ENCODE measurements at places on chromosomes 7 and 10. TPM values are rescaled to one million over a fixed set of nuclear protein-coding genes. Genes with fewer than 3 reads are reported as not detected.

TACC2 gene
- polyA plus RNA-seq = not detected

AP5Z1 gene
- 34.1 TPM for polyA plus RNA-seq

LSM8 gene
- polyA plus RNA-seq = 41.0 TPM

CALD1 gene
- polyA plus RNA-seq = not detected

SFTPA1 gene
- not detected for polyA plus RNA-seq

SMO gene
- polyA plus RNA-seq = not detected

EVX1 gene
- not detected for polyA plus RNA-seq

ACTL6B gene
- not detected for polyA plus RNA-seq

CALHM2 gene
- polyA plus RNA-seq = 16.8 TPM

SOSTDC1 gene
- not detected for polyA plus RNA-seq

DNA sequence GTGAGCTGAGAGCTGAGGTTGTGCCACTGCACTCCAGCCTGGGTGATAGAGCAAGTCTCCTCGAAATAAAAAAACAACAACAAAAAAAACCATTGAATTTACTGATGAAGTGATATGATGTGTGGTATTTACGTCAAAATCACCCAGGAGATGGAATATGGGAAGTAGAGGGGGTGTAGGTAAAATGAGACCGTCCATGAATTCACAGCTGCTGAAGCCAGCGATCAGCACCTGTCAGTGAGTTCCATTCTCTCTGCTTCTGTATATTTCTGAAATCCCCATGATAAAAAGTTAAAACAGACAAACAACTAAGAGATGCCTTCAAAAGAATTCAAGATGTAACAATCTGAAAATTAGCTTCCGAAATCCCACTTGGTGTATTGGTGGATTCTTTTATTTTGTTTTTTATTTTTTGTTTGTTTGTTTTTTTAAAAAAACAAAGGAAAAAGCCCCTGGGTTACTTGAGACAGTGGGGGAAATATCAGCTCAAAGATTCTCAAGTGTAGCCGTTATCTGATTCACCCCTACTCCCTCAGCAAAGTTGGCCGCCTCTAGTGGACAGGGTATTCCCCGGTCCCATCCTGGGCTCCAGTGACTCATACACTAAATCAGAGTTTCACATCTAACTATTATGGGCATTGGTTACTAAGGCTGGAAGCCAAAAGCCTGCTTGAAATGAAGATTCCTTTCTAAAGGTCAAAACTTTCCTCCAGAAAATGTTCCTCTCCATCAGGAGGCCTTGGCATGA, 76.4 kb downstream of the MAP3K8 start:
- H3K27me3 ChIP-seq = no peaks in the 10 kb centered on the region
- no peak overlapping the region for H3K27ac ChIP-seq
- no peak for DNase-seq
- H3K4me3 ChIP-seq = no peak overlapping the region
- no peaks in the 10 kb centered on the region for H3K36me3 ChIP-seq

- no peaks in the 10 kb centered on the region for H3K4me1 ChIP-seq
- H3K27me3 ChIP-seq = peaks cover 1% of the 10 kb centered on the region
- no peak for DNase-seq
These were observed 357.4 kb downstream of the PLXNA4 start for GRCh38 chr7:132218876-132219275.

DNA sequence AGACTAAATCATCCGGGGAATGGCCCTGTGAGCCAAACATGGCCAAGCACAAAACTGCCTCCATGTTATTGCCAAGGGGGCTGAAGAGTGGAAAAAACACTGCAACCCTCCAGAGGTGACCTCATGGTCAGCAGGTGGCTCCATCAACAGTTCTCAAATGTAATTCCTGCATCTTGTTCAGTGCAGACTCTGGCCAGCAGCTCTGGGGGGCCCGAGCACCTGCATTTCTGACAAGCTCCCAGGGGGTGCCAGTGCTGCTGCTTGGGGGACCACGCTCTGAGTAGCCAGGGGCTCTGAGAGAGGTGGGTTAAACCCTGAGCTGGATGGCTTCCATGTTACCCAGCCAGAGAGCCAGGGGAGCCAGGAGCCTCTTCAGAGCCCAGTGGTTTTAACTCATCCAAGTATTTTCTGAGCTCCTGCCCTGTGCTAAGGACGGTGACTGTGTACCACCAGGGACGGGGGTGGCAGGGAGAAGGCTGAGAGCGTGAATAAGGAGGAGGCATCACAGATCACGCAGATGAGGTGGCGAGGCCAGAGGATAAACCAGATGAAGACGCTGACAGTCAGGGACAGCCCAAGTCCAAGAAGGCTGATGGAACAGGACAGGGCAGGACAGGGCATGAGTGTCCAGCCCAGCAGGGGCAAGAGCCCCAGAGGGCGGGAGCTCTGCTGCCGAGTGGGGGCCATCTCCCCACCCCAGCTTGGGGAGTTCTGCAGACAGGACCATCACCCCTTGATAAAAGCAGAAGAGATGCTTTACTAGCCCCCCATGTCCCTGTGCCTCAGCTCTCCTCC, 52.9 kb downstream of the CLEC2L start:
- peaks cover 82% of the 10 kb centered on the region for H3K36me3 ChIP-seq
- DNase-seq = no peak
- H3K4me3 ChIP-seq = no peak overlapping the region

GRCh38 chr7:36367561-36368077, 22.0 kb upstream of the ANLN start:
- DNase-seq = no peak
- peak overlapping the region; percentile 91 for H3K27ac ChIP-seq

- H3K4me3 ChIP-seq = no peak overlapping the region
- H3K4me1 ChIP-seq = no peaks in the 10 kb centered on the region
- H3K27me3 ChIP-seq = peaks cover 22% of the 10 kb centered on the region
- DNase-seq = no peak
These were observed 42.1 kb upstream of the COL13A1 start for GRCh38 chr10:69759641-69760040.

DNA sequence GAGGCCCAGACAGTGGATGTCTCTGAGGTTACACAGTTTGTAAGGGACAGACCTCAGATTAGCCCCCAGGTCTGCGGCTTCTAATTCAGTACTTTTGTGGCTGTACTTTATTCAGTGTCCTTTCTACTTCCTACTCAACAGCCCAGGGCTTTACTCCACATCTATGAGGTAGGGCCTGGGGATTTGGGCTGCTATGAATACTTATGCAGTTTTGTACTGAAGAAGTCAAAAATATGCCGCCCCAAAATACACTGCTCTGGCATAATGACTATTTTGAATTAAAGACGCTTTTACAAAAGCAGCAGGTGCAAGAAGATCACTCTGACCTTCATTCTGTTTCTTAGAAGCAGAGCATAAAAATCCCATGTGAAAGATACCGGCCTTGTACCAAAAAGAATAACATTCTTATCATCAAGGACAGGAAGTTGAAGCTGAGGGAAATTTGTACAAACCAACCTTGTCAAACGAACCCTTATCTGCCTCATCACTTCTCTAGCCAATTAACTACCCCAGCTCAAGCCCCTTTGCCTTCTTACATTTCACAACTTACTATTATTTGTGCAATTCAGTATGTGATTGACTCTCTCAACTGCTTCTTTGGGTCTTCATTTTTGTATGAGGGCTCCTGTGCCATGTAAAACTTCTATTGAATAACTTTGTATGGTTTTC, 26.1 kb upstream of the TRUB1 start:
- no peaks in the 10 kb centered on the region for H3K4me1 ChIP-seq
- no peaks in the 10 kb centered on the region for H3K27me3 ChIP-seq
- no peak overlapping the region for H3K4me3 ChIP-seq
- DNase-seq = no peak

- no peak overlapping the region for H3K27ac ChIP-seq
- no peaks in the 10 kb centered on the region for H3K36me3 ChIP-seq
- H3K4me3 ChIP-seq = no peak overlapping the region
- no peak for DNase-seq
These were observed 98.2 kb downstream of the PRPF18 start for GRCh38 chr10:13684806-13685482.

GRCh38 chr7:16616542-16616941, 29.0 kb downstream of the ANKMY2 start:
- no peak overlapping the region for H3K27ac ChIP-seq
- H3K4me3 ChIP-seq = no peak overlapping the region
- no peaks in the 10 kb centered on the region for H3K27me3 ChIP-seq
- no peak for DNase-seq
- peaks cover 31% of the 10 kb centered on the region for H3K36me3 ChIP-seq
- peaks cover 6% of the 10 kb centered on the region for H3K4me1 ChIP-seq

GRCh38 chr10:19640566-19641263, 175.5 kb upstream of the PLXDC2 start:
- H3K27ac ChIP-seq = no peak overlapping the region
- DNase-seq = no peak
- H3K4me1 ChIP-seq = peaks cover 15% of the 10 kb centered on the region
- no peaks in the 10 kb centered on the region for H3K36me3 ChIP-seq
- no peak overlapping the region for H3K4me3 ChIP-seq
- H3K27me3 ChIP-seq = no peaks in the 10 kb centered on the region

DNA sequence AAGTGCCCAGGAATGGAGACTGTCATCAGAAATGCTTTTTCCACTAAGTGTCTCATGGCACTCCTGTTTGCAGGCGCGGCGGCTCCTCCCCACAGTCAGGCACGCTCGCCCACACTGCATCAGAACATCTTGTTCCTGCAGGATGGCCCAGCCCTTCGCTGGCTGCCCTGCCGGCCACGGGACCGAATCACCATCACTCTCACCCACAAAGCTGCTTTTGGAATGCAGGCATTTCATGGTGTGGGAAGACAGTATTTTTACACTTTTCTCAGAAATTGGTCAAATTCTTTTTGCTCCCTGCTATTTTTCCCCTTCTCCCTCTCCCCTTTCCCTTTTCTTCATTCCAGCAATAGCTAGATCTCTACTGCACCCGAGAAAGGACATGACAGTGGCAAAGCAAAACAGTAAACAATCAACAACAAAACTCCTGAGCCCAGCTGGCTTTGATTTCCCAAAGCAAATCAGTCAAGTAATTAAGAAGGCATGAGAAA, 176.1 kb upstream of the TNS3 start:
- H3K4me3 ChIP-seq = no peak overlapping the region
- DNase-seq = no peak
- no peaks in the 10 kb centered on the region for H3K36me3 ChIP-seq

DNA sequence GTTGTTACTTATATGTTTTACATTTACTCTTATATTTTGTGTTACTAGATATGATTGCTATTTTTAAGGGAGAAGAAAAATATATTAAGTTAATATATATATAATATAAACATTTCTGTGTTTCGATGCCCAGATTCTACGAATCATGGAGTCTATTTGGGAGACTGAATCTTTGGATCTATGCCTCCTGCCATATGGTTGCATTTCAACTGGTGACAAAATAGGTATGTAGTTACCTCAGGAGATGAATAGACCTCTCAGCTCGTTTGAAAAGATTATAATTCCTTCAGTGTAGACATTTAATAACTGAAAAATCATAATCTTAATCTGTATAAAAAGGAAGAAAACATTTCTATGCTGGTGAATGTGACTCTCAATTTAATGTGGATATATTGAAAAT, 16.9 kb downstream of the PIK3CG start:
- no peak overlapping the region for H3K27ac ChIP-seq
- H3K4me1 ChIP-seq = peaks cover 48% of the 10 kb centered on the region
- no peaks in the 10 kb centered on the region for H3K27me3 ChIP-seq
- peaks cover 99% of the 10 kb centered on the region for H3K36me3 ChIP-seq
- no peak overlapping the region for H3K4me3 ChIP-seq

GRCh38 chr7:85185424-85186082, 1.3 kb downstream of the SEMA3D start:
- H3K27ac ChIP-seq = no peak overlapping the region
- no peak overlapping the region for H3K4me3 ChIP-seq
- H3K4me1 ChIP-seq = no peaks in the 10 kb centered on the region
- no peaks in the 10 kb centered on the region for H3K36me3 ChIP-seq
- peaks cover 31% of the 10 kb centered on the region for H3K27me3 ChIP-seq

DNA sequence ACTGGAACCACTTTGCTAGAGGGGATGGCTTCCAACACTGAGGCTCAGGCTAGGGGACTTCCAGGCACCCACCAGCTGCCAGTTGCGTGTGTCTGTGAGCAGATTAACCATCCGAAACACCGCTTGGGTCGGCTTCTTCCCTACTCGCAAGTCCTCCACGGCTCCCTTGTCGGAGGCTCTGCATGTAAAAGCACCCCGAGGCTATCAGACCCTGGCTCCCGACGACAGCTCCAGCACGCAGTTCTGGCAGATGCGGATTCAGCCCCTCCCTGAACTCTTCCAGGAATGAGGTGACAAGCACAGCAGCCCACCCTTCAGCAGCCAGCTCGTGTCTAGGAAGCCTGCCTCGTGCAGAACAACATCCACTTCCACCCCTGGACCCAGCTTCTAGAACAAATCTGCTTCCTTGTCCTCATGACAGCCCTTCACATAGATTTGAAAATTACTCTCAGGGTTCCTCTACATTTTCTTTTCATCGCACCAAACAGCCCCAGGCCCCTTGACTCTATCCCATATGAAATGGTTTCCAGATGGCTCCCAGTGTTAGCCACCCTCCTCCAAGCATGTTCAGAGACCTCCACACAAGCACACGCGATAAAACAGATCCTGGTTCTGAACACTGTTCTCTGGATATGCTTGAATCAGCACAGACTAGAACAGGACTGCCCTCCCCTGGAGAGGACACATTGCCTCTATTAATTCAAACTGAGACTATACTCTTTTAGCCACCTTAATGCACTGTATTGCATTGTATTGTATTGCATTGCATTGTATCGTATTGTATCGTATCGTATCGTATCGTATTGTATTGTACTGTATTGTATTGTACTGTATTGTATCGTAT, 44.6 kb downstream of the SLIT1 start:
- H3K4me1 ChIP-seq = no peaks in the 10 kb centered on the region
- H3K27ac ChIP-seq = no peak overlapping the region
- H3K36me3 ChIP-seq = no peaks in the 10 kb centered on the region
- H3K4me3 ChIP-seq = no peak overlapping the region

DNA sequence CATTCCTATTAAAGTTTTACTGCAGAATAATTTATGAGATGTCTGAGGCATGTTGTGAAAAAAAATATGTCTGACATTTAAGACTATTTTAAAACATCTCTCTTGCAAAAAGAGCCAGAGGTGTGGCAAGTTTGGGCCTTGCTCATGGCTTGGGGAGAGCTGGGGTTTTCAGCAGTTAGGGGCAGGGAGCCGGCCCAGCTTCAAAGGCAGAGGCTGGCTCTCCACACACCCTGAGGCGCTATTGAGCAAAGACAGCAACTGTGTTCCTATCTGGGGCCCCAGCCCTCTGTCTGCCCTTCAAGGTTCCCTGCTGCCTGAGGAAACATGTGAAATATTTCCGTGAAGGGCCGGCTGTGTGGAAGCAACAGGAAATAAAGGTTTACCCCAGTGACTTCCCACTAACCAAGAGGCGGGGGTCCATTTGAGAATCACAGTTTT, 94.0 kb downstream of the SORBS1 start:
- no peak overlapping the region for H3K4me3 ChIP-seq
- DNase-seq = no peak
- no peaks in the 10 kb centered on the region for H3K36me3 ChIP-seq

DNA sequence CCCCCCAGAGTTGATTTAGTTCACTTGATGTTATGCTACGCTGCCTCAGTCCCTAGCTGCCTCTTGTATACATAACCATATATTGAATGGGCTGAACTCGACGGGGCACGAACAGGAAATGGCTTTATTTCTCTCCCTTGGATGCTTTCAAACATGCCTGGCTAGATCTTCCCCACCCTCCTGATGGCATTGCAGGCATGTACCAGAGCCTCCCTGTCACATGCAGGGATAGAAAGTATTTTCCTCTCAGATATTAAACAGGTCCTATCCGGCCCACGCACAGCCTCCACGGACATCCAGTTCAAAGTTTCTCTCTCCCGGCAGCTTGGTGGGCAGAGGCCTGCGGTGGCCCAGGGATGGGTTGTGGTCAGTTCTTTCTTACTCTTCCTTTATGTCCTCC, 422.1 kb downstream of the RPS24 start:
- no peak for DNase-seq
- H3K4me3 ChIP-seq = no peak overlapping the region
- H3K27ac ChIP-seq = no peak overlapping the region
- peaks cover 3% of the 10 kb centered on the region for H3K27me3 ChIP-seq
- H3K36me3 ChIP-seq = no peaks in the 10 kb centered on the region
